AG10803 (cell line): ENCODE measurements at places on chromosomes 4 and X.

DNA sequence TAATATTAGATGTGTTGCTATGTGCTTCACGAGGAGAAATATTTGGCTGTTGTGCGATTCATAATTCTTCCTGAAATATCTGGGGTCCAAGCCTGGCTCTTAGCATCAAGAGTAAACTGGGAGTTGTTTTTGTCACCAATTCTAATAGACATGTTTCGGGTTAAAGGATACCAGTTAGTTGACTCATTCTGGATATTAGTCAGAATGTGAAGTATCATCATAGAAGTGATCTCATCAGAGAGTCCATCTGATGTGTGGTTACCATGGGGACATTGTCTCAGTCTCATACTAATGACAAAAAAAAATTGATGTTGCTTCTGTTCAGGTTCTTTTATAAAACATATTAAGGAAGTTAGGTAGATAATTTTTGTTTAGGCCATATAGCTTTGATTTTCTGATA, 57.2 kb upstream of the MTMR1 start:
- peak; percentile 74 for DNase-seq

DNA sequence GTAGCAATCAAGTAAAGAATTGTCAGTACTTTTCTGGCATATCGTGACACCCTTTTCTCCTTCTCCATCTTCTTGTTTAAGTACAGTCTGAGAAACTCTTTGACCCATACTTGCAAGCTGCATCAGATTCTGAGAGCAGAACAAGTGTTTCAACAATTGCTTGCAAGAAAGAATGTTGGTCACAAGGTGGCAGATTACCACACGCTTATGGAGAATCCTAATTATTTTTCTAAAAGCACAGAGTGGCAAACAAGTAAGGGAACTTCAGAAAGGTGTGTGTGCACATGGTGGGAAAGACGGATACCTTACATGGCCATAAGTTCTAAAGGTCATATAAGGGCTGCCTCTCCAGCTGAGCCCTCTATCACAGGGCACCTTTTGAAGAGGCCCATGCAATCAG, 136.4 kb upstream of the FGF13 start:
- peak; percentile 51 for DNase-seq

DNA sequence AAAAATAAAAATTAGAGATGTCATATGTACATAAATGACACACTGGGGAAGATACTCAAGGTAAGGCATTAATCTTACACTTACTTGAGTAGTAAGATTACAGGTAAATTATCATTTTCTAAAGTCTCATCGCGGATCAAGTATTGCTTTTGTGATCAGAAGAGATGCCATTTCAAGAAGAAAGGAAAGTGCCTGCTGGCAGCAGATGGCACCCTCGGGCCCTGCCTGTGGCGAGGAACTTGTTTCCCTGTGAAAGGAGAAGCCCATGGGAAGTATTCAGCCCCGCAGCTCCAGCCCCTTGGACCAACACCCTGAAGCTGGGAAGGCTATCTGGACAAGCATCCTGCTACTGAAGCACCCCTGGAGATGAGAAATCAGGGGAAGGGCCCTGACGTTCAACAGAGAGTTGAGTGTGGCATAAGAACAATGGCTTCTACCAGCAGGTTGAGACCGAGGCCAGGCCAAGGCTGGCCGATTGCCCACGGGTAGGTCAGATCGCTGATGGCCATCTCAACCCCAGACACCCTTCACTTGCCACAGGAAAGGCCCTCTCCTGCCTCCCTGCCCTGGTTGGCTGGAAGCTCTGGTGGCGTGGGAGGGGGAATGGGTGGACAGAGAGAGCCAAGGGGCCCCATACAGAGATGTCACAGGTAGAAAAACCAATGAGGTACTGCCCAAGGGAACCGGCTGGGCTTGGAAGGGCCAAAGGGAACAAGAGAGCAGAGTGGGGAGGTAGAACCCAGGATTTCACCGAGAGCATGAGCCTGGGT, 18.8 kb upstream of the MXD4 start:
- DNase-seq, result no peak

GRCh38 chr4:71270901-71271300, 67.9 kb upstream of the SLC4A4 start:
- DNase-seq, result no peak

- DNase-seq, result no peak
Measured at GRCh38 chr4:69322055-69322454, 41.8 kb downstream of the UGT2B28 start.

DNA sequence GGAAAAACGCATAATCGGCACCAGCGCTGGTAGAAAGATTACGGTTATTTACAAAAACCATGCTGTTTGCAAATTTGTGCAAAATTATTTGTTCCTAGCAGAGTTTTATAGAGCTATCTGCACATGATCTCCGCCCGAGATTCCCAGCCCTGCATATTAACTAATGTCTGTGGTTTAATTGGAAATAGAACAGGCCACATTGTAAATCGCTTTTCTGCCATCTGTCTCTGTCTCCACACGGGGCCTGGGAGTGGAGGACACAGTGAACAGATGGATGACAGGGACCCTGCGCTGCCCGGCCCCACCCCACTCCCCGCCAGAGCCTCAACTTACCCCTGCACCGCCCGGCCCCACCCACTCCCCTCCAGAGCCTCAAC, 126.9 kb downstream of the FAM53A start:
- DNase-seq, result no peak
